ENCODE measurements at places on chromosomes 12 and 14. TPM values are rescaled to one million over a fixed set of nuclear protein-coding genes. Genes with fewer than 3 reads are reported as not detected.

GRCh38 chr14:46818147-46818546 lies 166.6 kb upstream of the RPL10L start:
- DNase-seq = no peak

Gene C12orf54
- not detected for polyA plus RNA-seq

Gene CLEC4D
- polyA plus RNA-seq = not detected

DNA sequence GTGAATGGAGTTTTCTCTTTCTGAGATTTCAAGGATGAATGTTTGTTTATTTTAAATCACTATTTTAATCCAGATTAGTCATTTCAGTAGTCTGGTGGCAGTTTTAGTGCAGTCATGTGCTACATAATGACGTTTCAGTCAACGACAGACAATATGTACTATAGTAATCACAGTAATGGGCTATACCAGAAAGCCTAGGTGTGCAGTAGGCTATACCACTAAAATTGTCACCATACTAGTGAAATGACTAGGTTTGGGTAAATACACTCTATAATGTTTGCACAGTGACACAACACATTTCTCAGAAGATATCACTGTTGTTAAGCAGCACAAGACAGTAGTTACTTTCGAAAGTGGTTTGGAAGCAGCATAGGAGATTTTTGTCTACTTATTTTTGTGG lies 203.1 kb downstream of the ETNK1 start:
- no peak for DNase-seq

GRCh38 chr12:126719912-126720705 lies 1546.9 kb upstream of the TMEM132C start:
- no peak for DNase-seq

- DNase-seq = no peak
Observed at GRCh38 chr14:95340201-95340697, 20.5 kb upstream of the CLMN start.

Gene IKZF4
- polyA plus RNA-seq = 0.86 TPM

- no peak for DNase-seq
Observed at GRCh38 chr12:109770861-109771670, 57.4 kb downstream of the FAM222A start.

Data from CD8-positive, alpha-beta memory T cell (primary cell).